ENCODE measurements at places on chromosomes 2 and 18. TPM values are rescaled to one million over a fixed set of nuclear protein-coding genes. Genes with fewer than 3 reads are reported as not detected.

Gene ERICH2
- total RNA-seq, result not detected

Gene ONECUT2
- total RNA-seq, result not detected

Gene BOD1L2
- not detected for total RNA-seq

Gene ATRAID
- total RNA-seq, result 153 TPM

Gene CCDC142
- total RNA-seq, result 12.4 TPM

- H3K4me3 ChIP-seq, result no peak overlapping the region
- DNase-seq, result no peak
- no peaks in the 10 kb centered on the region for H3K36me3 ChIP-seq
- H3K27ac ChIP-seq, result no peak overlapping the region
These were observed 96.0 kb downstream of the PLB1 start for GRCh38 chr2:28591711-28592335.

GRCh38 chr2:168090366-168091135 lies 156.8 kb downstream of the STK39 start:
- no peak for DNase-seq
- no peak overlapping the region for H3K4me3 ChIP-seq
- H3K4me1 ChIP-seq, result no peaks in the 10 kb centered on the region
